ENCODE measurements at places on chromosomes 6 and 20.

- no peak for DNase-seq
These were observed 1137.3 kb upstream of the ADGRB3 start for GRCh38 chr6:67497749-67498148.

- DNase-seq, result peak; percentile 46
These were observed 1.2 kb downstream of the TGIF2 start for GRCh38 chr20:36574366-36575135.

GRCh38 chr6:89978749-89979145, 84.5 kb downstream of the GJA10 start:
- DNase-seq, result no peak

DNA sequence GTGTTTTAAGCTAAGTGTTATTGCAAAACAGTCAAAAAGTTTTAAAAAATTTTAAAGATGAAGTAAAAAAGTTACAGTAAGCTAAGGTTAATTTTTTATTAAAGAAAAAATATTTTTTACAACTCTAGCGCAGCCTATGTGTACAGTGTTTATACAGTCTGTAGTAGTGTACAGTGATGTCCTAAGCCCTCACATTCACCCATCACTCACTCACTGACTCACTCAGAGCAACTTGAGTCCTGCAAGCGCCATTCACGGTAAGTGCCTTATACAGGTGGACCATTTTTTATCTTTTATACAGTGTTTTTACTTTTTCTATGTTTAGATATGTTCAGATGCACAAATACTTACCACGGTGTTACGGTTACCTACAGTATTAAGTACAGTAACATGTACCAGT, 83.4 kb upstream of the STMND1 start:
- no peak for DNase-seq

DNA sequence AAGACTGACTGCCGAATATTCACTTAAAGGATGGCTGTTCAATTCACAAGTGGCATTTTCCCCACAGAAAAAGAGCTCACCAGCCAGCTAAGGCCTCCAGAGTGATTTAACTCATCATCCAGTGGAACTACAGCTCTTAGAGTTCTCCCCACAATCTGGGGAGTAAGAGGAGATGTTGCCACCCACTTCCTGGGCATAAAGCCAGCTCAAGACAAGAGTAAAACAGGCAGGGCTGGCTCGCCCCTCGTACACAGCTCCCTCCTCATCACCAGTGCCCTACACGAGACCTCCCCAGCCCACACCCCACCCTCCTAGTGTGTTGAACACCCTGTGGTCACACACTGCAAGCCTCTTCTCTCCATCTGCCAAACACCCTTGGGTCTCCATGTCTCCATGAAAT, 47.2 kb upstream of the IPCEF1 start:
- no peak for DNase-seq

GRCh38 chr6:18978337-18979128, 591.4 kb downstream of the RNF144B start:
- peak; percentile 7 for DNase-seq

DNA sequence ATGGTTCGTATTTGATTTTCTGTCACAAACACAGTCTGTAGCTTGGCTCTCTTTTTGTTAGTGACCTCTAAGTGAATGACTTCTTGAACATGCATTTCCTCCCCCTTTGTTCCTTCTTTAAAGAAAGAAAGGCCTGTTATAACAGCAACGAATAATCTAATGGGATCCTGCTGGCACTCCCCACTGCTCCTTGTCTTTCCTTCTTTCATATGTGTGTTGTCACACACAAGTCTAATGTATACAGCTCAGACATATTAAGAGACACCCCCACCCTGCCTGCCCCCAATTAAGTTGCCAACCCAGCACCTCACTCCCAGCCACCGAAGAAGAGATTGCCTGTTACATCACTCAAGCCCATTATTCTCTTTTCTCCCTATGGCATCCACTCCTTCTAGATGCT, 4.9 kb upstream of the SAMD5 start:
- no peak for DNase-seq

- no peak for DNase-seq
These were observed 838 bp downstream of the TNFAIP3 start for GRCh38 chr6:137867685-137868509.

DNA sequence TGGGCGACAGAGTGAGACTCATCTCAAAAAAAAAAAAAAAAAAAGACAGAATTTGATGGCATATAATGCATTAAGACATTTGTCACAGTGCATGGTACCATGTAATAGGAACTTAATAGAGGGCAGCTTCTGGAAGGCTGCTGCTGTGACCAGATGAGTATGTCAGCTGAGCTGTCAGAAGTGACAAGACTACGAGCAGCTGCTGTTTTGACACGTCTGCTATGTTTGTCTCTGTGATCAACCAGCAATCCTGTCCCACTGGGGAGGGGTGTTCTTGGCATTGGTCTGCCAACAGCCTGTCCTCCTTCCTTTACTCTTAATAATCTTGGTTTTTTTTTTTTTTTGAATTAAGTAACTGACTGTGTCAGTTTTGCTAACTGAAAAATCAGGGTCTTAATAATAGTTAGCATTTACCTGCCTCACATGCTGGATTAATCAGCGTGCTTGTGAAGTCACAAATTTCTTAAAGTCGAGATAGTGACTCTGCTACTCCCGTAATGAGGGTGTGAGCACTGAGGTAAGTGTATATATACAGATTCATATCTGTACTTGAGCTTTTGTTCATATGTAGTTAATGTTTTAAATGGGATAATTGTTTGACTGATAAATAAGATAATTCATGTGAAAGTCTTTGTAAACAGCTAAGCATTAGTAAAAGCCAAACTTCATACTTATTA, 152.4 kb downstream of the BMP2 start:
- no peak for DNase-seq

GRCh38 chr6:87705070-87705691, 3.1 kb upstream of the AKIRIN2 start:
- peak; percentile 81 for DNase-seq

DNA sequence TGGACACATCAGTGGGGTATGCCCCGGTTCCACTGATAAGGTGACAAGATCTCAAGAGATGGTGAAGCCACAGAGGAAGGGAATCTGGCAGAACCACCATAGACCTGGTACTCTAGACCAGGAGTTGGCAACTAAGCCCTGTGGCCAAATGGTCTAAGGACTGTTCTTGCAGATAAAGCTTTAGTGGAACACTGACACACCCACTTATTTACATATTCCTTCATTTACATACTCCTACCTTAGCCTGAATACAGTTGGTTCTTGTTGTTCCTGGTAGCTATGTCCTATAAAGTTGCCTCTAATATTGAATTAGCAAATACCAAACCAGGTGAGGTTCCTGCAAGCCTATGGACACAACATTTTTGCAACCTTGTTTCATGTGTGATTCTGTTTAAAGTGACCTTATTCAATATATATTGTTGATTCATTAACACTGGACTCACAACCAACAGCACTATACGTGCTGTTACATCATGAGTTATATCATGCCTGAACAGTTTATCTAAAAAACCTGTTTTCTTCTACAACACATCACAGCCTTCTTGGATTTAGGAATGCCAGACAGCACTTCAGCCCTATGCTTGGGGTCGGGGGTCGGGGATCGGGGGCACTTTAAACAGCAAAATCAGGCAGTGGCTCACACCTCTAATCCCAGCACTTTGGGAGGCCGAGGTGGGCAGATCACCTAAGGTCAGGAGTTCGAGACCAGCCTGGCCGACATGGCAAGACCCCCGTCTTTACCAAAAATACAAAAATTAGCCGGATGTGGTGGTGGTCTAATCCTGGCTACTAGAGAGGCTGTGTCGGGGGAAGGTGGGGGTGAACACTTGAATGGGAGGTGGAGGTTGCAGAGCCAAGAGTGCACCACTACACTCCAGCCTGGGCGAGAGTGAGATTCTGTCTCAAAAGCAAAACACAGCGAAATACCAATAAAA, 2.5 kb downstream of the CCDC167 start:
- no peak for DNase-seq
